ENCODE measurements at places on chromosomes 1 and 21.

DNA sequence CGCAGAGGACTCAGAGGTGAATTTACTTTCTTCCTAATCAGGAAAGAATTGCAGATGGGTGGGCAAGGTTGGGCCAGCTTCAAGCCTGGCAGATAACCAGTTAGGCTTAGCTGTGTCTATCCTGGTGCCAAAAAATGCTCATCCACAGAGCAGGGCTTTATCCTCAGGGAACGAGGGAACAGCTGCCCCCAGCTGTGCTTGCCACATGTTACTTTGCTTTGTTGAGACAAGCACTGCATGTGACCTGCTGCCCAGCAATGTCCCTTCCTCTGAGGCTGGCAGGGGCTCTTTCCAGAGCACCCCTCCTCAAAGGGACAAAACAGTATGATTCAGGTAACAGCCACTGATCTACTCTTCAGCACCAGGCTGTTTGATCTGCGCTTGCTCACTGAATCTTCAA lies 505.1 kb upstream of the USP24 start:
- DNase-seq = no peak

GRCh38 chr1:169475806-169476387 lies 9.8 kb downstream of the SLC19A2 start:
- no peak for DNase-seq

DNA sequence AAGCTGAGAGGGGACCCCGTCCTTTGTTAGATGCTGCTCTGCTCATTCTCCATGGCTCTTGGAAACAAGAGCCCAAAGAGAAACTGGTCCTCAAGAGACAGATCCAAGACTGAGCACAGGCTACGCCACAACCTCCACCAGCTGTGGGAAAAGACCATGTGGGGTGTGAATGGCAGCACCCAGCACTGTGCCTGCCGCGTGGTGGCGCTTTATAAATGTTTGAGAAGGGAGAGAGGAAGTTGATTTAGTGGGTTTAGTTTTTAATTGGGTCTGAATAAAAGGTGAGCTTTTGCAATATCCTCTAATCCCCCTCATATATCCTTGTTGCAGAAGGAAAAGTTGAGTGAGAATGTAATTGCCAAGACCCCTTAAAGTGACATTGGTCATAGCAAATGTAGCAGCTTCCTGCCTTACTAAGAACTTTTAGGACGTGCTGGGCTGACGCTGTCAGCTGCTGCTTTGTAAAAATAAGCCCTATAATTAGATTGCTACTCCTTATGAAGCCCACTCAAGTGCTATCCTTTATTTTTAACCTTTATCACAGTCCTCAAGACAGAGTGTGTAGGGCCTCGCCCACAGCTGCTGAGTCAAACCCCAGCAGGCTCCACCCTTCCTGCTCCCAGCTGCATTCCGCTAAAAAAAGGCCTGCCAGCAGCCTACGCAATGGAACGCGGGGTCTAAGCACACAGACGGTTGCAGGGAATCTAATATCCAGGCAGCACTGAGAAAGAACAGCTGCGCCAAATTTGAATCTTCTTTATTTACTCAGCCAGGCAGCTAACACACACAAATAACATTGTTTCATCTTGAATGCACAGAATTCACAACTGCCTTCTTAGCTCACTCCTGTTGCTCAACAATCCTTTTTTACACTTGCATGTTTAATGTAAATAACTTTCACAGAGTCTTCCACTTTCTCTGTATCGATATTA lies 47.4 kb upstream of the PRDX6 start:
- peak; percentile 85 for DNase-seq

DNA sequence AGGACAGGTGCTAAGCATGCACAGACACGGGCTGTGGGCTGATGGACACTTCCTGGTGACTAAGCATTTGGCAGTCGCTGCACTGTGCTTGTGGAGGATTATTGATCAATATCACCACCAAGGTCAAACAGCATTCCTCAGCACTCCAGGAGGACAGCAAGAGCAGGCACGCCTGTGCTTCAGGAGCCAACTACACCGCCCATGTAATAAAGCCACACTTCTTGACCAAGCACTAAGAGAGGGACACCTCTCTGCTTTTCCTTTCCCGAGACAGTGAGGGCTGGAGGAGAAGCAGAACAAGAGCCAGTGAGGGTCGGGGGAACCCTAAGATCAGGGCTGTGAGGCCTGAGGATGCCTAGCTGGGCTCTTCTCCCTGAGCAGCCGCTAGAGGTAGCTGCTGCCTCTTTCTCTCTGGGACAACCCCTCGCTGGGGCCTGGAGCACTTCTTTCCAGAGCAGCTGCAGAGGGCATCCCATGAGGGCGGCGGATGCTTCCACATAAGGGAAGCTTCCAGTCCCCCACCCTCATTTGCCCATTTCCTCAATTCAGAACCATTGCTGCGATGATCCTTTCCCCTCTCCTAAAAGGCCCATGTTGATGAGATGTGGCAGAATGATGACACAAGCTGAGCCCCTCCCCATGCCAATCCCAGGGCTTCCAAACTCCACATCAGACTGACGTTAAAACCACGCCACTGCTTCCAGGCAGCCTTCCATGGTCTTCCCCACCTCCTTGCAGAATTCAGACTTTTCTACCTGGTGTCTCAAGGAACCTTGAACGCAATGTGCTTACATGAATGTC lies 19.1 kb downstream of the RAB7B start:
- DNase-seq = no peak

GRCh38 chr1:201507360-201507675 lies 395 bp upstream of the CSRP1 start:
- DNase-seq = no peak

DNA sequence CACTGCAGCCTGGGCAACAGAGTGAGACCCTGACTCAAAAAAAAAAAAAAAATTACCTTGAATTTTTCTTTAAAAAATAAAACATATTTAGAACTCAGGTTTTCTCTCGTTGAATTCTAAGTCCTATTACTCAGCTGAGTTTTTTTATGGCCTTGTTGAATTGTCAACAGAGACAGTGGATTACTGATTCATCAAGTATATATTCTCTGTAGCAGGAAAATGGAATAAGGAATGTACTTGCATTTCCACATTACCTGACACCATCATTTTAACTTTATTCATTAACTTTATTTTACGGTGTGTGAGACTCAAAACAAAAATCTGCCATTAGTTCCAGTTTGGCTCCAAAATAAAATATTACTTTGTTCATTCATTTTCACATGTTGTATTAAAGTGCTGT lies 53.8 kb upstream of the APP start:
- no peak for DNase-seq

GRCh38 chr1:204295671-204296070 lies 64.1 kb downstream of the PLEKHA6 start:
- DNase-seq = no peak

DNA sequence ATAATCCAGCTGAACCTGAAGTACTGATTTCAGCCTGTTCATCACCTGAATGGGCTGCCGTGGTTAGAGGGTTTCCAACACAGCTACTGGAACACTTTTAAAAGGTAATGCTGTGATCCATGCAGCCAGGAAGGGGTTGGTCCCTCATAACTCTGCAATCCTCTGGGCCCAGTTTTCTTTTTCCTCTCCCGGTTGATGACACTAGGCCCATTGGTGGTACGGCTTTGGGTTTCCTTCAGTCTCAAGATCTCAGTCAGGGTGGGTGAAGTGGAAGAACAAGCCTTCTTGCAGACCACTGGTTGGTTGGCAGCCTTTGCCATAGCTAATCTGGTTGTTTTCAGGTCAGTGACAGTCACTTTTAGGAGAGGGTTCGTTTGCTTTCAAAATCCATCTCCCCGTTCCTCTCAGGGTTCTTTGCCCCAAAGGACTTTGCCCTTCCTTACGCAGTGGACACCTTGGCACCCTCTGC lies 502 bp upstream of the SLC35A3 start:
- DNase-seq = no peak

- DNase-seq = no peak
Measured at GRCh38 chr1:218346391-218347204, 1.5 kb downstream of the TGFB2 start.

- no peak for DNase-seq
Measured at GRCh38 chr1:221751226-221751887, 9.5 kb upstream of the DUSP10 start.

- DNase-seq = no peak
Measured at GRCh38 chr1:36339215-36339614, 15.8 kb upstream of the EVA1B start.

GRCh38 chr1:54955359-54955758 lies 25.1 kb upstream of the TMEM61 start:
- no peak for DNase-seq

GRCh38 chr1:57017200-57017599 lies 51.4 kb upstream of the C8B start:
- DNase-seq = no peak

- DNase-seq = no peak
Measured at GRCh38 chr1:64822621-64823020, 77.7 kb downstream of the RAVER2 start.

GRCh38 chr1:98081944-98082343 lies 161.1 kb upstream of the DPYD start:
- DNase-seq = no peak

DNA sequence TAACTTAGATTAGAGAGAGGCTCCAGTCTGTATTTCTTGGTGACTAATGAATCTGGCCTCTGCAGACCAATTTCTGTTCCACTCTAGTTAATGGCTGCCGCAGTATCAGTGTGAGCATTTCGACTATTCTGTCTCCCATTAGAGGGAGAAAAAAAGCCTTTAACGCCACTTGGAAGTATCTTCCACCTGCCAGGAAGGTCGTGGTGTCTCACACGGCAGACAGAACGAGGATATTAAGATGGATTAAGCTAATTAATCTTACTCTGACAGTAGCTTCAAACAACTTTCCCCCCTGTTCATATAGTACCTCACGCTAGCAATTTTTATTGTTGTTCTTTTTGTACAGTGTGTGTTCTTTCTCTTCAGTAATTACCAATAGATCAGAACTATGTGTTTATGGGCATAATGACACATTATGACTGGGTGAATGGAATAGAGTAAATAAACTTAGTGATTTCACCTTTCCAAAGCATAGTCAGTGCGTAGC lies 153.8 kb downstream of the ADGRL2 start:
- DNase-seq = no peak

GRCh38 chr1:162710780-162711465 lies 78.7 kb downstream of the DDR2 start:
- DNase-seq = no peak

GRCh38 chr1:204128964-204129896 lies 22.6 kb downstream of the ETNK2 start:
- DNase-seq = peak; percentile 85

DNA sequence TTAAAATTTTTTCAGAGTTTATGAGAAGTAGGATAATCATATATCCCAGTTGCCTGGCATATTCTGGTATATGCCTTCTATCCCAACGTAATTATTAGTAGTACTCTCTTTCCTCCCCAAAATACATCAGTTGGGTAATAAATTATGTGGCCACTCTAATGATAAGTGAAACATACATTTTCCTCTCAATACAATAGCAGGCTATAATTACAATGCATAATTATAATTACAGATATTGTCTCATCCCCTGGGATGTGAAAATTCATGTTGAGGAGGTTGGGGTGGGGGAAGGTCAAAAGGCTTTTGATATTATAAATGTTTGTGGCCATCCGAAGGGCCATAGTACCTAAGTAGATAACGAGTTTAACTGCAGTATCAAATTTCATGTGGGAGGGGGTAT lies 277.1 kb downstream of the ST6GALNAC3 start:
- DNase-seq = no peak

DNA sequence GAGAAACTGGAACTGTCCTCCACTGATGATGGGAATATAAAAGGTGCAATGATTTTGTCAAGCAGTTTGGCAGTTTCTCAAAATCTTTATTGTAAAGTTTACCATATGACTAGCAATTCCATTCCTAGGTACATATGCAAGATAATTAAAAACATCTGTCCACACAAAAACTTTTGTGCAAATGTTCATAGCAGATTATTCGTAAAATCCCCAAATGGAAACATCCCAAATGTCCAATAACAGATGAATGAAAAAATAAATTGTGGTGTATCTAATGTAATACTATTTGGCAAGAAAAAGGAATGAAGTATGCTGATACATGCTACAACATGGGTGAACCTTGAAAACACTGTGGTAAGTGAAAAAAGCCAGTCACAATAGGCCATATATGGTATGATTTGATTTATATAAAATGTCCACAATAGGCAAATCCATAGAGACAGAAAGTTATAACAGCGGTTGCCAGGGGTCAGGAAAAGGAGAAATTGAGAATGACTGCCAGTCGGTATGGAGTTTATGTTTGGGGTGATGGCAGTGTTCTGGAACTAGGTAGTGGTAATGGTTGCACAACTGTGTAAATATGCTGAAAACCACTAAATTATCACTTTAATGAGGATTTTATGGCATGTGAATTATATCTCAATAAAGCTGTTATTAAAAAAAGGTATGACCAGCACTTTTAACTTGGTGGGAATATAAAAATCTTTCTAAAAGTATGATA lies 81.7 kb upstream of the BEND5 start:
- DNase-seq = no peak

DNA sequence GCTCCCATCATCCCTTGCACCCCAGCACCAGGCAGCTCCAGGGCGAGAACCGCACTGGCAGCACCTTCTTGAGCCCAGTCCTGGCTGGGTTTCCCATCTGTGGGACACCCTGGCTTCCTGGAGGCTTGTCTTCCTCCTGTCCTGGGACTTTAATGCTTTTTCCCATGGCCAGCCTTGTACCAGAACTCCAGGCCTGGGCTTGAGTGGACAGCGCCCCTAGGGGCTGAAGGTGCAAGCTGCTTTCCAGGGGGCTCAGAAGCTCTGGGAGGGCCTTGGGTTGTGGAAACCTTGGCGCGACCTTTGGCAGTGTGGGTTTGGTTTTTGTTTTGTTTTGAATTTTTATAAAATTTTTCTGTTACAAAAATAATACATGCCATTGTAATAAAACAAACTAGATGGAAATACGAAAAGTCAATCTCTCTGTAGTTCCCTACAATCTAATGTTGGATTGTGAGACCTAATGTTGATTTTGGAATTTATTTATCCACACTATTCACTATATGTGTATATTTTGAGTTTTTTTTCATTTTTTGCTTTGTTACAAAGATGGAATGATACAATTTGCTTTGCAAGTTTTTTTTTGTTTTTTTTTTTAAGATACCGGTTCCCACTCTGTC lies 33.8 kb upstream of the RPL11 start:
- DNase-seq = peak; percentile 76

- no peak for DNase-seq
Measured at GRCh38 chr1:221241592-221241991, 362.3 kb downstream of the HLX start.

DNA sequence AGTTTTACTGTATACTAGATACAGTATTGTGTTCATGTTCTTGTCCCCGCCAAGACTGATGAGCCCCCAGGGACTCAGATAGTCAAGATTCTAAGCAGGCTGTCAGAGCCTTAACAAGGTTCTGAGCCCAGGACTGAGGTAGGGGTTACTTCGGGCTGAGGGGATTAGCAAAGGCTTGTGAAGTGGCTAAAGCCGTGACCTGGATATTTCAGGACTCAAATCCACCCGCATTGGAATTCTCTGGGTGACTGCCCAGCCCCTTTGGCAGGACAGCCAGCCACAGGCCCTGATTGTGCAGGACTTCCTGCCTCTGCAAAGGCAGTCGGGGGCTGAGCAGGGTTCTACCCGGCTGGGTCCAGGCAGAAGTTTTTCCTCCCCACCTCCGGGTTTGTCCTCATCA lies at the start of gene PLA2G5:
Gene PLA2G5 (plus strand): TSS at position 321 of the 400 bp plus-strand sequence. CDS start 14,637 bp downstream, outside the sequence.
- no peak for DNase-seq

GRCh38 chr1:77424236-77424635 lies 142.4 kb downstream of the AK5 start:
- no peak for DNase-seq
